HFFc6 (cell line): ENCODE measurements at places on chromosomes 4 and X. TPM values are rescaled to one million over a fixed set of nuclear protein-coding genes. Genes with fewer than 3 reads are reported as not detected.
A peak's percentile ranks its signal among the peaks of the same experiment; 100 is the strongest.

DRP2 gene
- total RNA-seq, result 0.25 to 0.39 TPM (median 0.36 TPM) in 3 replicates

STOX2 gene
- 0.07 TPM in 1 of 3 replicates, not detected in the others for total RNA-seq

DNA sequence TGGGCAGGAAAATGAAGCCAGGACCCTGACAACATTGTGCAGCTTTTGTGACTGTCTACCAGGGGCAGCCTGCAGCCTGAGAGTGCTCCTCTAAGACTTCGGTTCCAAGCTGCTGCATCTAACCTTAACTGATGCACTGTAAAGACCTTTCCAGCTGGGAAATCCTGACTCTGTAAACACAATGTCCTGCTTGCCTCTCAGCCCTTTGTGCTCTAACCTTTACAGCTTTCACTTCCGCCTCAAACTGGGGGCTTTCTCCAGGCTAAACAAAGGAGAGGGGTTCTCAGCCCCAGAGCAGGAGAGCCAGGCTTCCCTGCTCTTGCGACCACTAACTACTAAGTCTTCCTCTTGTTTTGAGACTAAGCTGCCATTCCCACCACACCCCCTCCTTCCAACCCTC, 19.3 kb upstream of the RASL11B start:
- no peaks in the 10 kb centered on the region; the same call in 1 of the 2 replicates for H3K27me3 ChIP-seq
- no peak overlapping the region for H3K27ac ChIP-seq
- H3K4me3 ChIP-seq, result no peak overlapping the region
- DNase-seq, result no peak
- H3K4me1 ChIP-seq, result peaks cover 17% of the 10 kb centered on the region

DNA sequence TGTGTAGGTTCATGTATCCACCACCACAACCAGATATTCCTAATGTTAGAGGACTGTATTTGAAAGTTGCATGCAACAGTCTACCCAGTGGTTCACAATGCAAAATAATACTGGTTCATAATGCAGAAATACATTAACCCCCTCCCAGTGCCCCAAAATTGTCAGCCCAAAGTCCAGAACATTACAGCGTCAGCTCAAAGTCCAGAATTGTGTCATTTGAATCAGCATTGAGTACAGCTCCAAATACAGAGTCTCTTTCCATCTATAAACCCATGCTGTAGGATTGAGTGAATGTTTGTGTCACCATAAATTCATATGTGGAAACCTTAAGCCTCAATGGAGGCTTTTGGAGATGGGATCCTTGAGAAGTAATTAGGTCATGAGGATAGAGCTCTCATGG, 54.0 kb downstream of the MCUB start:
- DNase-seq, result no peak
- H3K4me1 ChIP-seq, result peaks cover 19% of the 10 kb centered on the region
- no peak overlapping the region for H3K4me3 ChIP-seq
- H3K27me3 ChIP-seq, result no peaks in the 10 kb centered on the region; the same call in 1 of the 2 replicates

GRCh38 chr4:106017975-106018374, 122.7 kb downstream of the NPNT start:
- peaks cover 7% of the 10 kb centered on the region; the same call in 1 of the 2 replicates for H3K27me3 ChIP-seq
- no peak overlapping the region for H3K4me3 ChIP-seq
- peaks cover 19% of the 10 kb centered on the region for H3K4me1 ChIP-seq
- peaks cover 18% of the 10 kb centered on the region; the same call in 1 of the 2 replicates for H3K36me3 ChIP-seq
- no peak overlapping the region for H3K27ac ChIP-seq

GRCh38 chrX:128216364-128216763, 164.2 kb upstream of the ACTRT1 start:
- no peak for DNase-seq
- peaks cover 2% of the 10 kb centered on the region; the same call in 1 of the 2 replicates for H3K27me3 ChIP-seq
- H3K4me1 ChIP-seq, result no peaks in the 10 kb centered on the region
- no peak overlapping the region for H3K27ac ChIP-seq

- DNase-seq, result no peak
- H3K4me3 ChIP-seq, result no peak overlapping the region
- H3K27ac ChIP-seq, result no peak overlapping the region
- no peaks in the 10 kb centered on the region for H3K4me1 ChIP-seq
- no peaks in the 10 kb centered on the region for H3K36me3 ChIP-seq
- H3K27me3 ChIP-seq, result peaks cover 2% of the 10 kb centered on the region; the same call in 1 of the 2 replicates
Measured at GRCh38 chrX:68842781-68843581, 14.2 kb downstream of the EFNB1 start.

- H3K4me3 ChIP-seq, result peak overlapping the region; percentile 61
- no peaks in the 10 kb centered on the region for H3K27me3 ChIP-seq
- H3K27ac ChIP-seq, result peak overlapping the region; percentile 42
- H3K36me3 ChIP-seq, result peaks cover 43% of the 10 kb centered on the region
- H3K4me1 ChIP-seq, result peaks cover 46% of the 10 kb centered on the region
Measured at GRCh38 chr4:153296040-153296823, 48.3 kb upstream of the MND1 start.

GRCh38 chrX:87805829-87806490, 288.4 kb downstream of the KLHL4 start:
- no peak overlapping the region for H3K4me3 ChIP-seq
- no peaks in the 10 kb centered on the region for H3K4me1 ChIP-seq
- no peak overlapping the region for H3K27ac ChIP-seq

GRCh38 chr4:78634011-78634664, 82.6 kb downstream of the ANXA3 start:
- no peak overlapping the region for H3K27ac ChIP-seq
- no peak for DNase-seq
- peaks cover 17% of the 10 kb centered on the region for H3K4me1 ChIP-seq
- H3K36me3 ChIP-seq, result no peaks in the 10 kb centered on the region
- H3K4me3 ChIP-seq, result no peak overlapping the region

DNA sequence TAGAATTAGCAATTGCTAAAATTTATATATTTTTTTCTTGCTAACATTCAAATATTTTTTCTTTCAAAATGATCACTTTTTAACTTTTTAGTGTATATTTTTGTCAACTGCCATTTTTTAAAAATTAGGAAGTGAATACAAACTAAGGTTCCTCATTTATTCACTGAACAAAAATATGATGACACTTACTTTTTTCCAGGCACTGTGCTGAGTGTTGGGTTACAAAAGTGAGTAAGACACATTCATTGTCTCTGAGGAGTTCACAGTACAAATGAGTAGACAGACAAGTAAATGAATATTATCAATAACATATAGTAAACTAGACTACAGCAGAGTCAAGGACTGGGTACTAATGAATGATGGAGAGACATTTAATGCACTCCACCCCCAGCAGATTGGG, 543.5 kb downstream of the PDHA2 start:
- H3K27ac ChIP-seq, result no peak overlapping the region
- H3K4me1 ChIP-seq, result no peaks in the 10 kb centered on the region
- H3K4me3 ChIP-seq, result no peak overlapping the region
- H3K27me3 ChIP-seq, result no peaks in the 10 kb centered on the region

- peaks cover 5% of the 10 kb centered on the region for H3K27me3 ChIP-seq
- peaks cover 54% of the 10 kb centered on the region for H3K4me1 ChIP-seq
- H3K36me3 ChIP-seq, result peaks cover 5% of the 10 kb centered on the region; the same call in 1 of the 2 replicates
- no peak overlapping the region for H3K27ac ChIP-seq
- DNase-seq, result no peak
- H3K4me3 ChIP-seq, result no peak overlapping the region
Measured at GRCh38 chr4:53547983-53548382, 43.3 kb downstream of the LNX1 start.

GRCh38 chr4:70197842-70198241, 2.3 kb downstream of the ODAM start:
- no peaks in the 10 kb centered on the region for H3K27me3 ChIP-seq
- no peaks in the 10 kb centered on the region for H3K36me3 ChIP-seq
- no peaks in the 10 kb centered on the region for H3K4me1 ChIP-seq

- H3K4me3 ChIP-seq, result no peak overlapping the region
- peaks cover 15% of the 10 kb centered on the region for H3K27me3 ChIP-seq
- no peaks in the 10 kb centered on the region; the same call in 1 of the 2 replicates for H3K4me1 ChIP-seq
- DNase-seq, result no peak
Measured at GRCh38 chrX:69088171-69088938, 76.9 kb downstream of the PJA1 start.
